ENCODE measurements at places on chromosomes 12 and 14.

GRCh38 chr14:35337269-35338255, 45.4 kb downstream of the PSMA6 start:
- DNase-seq, result no peak

DNA sequence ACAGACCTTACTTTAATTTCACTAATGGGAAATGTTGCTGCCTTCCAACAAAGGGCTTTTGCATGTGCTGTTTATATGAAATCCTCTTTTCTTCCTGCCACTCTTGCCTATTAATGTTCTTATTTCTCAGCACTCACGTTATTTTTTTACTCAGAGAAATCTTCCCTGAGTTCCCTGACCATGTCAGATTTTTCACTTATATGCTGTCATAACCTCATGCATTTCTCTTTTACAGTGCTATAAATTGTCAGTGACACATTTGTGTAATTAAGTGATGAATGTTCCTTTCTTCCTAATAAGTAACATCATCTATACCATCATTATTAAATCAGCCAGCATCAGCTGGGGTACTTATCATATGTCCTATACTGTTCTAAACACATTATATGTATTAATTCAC, 444.1 kb downstream of the DIO2 start:
- DNase-seq, result no peak

- no peak for DNase-seq
Observed at GRCh38 chr12:21434699-21435098, 2.8 kb upstream of the PYROXD1 start.

GRCh38 chr14:22566845-22567244, 22.2 kb downstream of the DAD1 start:
- no peak for DNase-seq

GRCh38 chr12:54363618-54364017, 668 bp downstream of the GPR84 start:
- no peak for DNase-seq

All from Caco-2 (cell line).